ENCODE measurements at places on chromosomes 4 and X.

DNA sequence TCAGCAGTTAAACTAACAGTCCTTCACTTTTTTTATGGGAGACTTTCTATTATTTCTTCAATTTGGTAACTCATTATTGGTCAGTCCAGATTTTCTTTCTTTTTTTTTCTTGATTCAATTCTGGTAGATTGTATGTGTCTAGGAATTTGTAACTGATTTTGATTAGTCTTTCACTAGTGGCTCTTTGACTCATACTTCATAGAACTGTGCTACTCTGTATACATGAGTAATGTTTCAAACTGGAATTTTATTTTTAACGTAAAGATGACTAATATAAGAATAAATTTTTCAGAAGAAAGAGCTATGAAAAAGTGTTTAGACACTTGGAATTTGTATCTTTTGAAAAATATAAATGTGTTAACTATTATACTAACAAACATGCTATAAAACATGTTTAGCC is 813.0 kb downstream of the TRAM1L1 start:
- no peak for DNase-seq

- no peak for DNase-seq
These were observed 9.6 kb upstream of the UVSSA start for GRCh38 chr4:1337376-1337831.

DNA sequence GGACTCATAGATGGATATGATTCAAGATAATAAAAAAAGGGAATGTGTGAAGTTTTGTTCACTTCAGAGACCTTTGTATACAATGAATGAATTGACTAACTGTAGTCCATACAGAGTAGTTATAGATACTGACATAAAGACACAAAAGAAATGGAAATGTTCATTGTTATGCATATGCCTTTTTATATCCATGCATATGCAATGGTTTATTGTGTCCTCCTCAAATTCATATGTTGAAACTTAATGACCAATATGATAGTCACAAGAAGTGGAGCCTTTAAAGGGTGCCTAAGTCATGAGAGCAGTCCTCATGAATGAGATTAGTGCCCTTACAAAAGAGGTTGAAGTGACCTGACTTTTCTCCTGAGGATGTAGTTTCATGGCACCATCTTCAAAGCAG is 467.5 kb upstream of the NDST4 start:
- DNase-seq: no peak

DNA sequence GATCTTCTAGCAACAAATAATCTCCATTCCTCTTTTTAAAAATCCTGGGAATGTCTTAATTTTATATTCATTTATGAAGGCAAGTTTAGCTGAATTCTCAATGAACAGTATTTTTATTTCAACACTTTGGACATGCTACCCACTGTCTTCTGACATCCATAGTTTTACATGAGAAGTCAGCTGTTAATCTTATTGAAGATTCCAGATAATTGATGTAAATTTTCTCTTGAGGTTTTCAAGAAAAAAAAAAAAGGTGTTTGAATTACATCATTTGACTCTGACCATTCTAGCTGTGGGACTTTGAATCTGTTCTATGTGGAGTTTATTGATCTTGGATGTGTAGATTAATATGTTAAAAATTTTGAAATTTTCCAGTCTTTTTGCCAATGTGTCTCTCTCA is 28.0 kb downstream of the PDHA2 start:
- no peak for DNase-seq

- peak; percentile 57 for DNase-seq
These were observed 16.6 kb upstream of the PTCHD1 start for GRCh38 chrX:23317799-23318724.

Data from endothelial cell (in vitro differentiated cells).